ENCODE measurements at places on chromosomes 16 and 17.

GRCh38 chr17:81601525-81602120 is 35.3 kb downstream of the NPLOC4 start:
- peak; percentile 24 for DNase-seq

DNA sequence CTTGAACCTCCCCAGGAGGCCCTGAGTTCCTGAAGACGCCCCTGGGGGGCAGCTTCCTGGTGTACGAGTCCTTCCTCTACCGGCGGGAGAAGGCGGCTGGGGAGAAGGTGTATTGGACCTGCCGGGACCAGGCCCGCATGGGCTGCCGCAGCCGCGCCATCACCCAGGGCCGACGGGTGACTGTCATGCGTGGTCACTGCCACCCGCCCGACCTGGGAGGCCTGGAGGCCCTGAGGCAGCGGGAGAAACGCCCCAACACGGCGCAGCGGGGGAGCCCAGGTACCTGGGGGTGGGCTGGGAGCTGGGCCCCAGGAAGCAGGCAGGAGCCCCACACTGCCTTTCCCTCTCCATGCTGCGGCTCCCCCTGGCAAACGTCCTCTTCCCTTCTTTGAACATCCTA is 22.0 kb downstream of the FLYWCH1 start:
- no peak for DNase-seq

- DNase-seq: no peak
These were observed 501 bp upstream of the AP2B1 start for GRCh38 chr17:35586569-35587073.

DNA sequence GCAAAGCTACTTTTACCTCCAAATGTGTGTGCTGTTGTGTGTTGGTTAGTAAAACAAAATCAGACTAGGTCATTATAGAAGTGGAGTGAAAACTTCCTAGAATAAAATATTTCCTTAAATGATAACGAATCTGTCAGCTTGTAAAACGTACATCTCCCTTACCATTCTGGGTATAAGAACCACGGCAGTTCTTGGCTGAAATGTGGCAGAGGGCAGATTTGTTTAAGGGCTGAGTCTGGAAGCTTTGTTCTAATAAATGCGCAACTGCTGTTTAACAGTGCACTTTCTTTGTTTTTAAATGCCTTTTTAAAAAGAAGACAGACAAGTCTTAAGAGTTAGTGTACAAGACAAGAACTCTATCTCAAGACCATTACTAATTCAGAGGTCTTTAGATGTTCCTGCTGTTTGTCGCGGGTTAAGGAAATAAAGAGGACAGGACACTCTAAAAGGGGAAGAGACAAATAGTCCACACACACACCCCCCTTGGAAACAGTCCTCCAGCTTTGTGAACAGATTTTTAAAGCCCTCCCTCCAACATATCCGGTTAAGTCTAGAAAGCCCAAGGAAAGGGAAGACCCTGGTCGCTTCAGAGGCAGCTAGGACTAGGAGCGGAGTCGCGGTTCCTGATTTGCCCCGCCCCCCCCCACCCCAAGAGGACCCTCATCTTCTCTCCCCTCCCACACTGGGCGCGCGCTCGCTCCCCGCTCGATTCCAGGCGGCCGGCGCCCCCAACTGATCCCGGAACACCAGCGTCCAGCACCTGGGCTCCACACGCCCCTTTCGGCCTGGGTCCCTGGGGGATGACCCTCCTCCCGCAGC is 658 bp downstream of the SYNRG start:
- peak; percentile 40 for DNase-seq

- no peak for DNase-seq
These were observed 48.3 kb downstream of the CCT6B start for GRCh38 chr17:34913001-34913400.

DNA sequence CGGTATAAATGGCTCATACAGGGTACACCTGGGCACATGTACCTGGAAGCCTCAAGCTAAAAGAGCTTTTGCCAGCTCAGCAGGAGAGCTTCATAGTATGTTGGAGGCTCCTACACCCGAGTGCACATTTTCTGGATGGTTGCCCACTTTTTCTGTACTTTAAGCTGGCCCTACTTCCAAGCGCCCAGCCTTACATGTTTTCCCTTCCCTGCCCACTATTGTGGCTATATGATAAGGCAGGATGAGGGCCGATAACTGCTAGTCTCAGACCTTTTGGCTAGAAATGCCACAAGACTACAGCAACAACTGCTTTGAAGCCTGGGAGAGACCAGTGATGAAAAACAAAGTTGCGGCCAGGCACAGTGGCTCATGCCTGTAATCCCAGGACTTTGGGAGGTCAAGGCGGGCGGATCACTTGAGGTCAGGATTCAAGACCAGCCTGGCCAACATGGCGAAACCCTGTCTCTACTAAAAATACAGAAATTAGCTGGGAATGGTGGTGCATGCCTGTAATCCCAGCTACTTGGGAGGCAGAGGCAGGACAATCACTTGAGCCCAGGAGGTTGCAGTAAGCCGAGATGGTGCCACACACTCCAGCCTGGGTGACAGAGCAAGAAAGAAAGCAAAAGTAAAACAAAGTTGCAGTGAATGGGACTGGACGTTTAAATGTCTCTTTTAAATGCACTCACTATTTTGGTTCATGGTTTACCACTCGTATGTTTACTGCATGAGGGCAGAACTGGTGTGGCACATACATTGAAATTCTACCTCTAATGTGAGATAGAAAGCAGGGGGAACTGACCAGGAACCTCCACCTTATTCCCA is 14.2 kb upstream of the MARCHF10 start:
- DNase-seq: no peak

DNA sequence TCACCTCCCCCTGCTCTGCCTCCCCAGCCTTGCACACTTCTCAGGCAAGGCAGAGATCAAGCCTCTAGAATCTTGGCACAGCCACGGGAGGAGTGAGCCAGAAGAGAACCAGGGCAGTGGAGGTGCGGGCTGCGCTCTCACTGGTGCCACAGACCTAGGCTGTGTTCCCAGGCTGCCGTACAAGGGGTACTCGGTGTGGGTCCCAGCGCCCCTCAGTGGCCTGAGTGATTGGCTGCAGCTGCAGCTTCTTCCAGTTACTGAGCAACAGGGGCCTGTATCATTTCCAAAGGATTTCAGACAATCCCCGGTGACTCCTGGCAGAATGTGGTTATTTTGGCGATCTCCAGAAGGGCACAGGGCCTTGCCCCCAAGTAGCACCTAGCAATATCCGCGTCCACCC is 1852.1 kb downstream of the TP53TG3F start:
- DNase-seq: no peak

DNA sequence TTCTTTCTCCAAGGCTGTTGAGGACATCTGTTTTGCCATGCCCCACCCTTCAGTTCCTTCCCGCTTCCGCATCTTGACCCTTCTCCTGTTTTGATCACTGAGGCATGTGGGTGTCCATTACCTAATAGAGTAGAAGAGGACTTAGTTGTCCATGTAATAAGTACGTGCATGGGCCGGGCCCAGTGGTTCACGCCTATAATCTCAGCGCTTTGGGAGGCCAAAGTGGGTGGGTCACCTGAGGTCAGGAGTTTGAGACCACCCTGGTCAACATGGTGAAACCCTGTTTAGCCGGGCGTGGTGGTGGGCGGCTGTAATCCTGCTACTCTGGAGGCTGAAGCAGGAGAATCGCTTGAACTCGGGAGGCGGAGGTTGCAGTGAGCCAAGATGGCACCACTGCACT is 637.8 kb upstream of the EEF2KMT start:
- DNase-seq: no peak
